ENCODE measurements at places on chromosomes 12 and 14.

DNA sequence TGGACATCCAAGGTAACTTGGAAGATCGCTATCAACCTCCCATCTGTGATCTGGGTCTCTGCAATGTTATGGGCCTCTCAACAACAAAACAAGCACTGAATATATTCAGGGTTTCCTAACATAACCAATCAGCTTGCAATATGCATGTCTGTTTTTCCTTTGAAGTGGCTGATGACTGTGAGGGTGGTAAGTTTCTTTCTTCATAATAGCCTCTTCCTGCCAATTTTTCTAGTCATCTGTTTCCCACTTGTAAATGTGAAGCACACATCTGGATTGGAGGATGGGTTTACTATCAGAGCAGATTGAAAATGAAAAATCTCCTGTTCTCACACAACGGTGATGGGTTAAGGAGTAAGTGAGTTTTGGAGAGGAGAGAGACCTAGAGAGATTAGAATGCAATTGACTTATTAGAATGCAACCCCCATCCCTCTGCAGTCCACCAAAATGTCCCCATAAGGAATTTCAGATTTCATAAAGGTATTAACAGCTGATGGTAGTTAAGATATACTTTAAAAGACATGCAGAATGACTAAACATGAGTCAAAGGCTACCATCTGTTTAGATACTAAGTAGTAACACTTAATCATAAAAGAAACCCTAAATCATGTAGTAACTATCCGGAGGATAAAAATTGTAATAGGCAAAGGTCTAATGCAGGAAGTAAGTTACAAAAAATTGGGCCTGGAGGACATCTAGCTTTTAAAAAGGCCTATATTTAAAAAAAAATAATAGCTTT is 58.4 kb upstream of the SAV1 start:
- H3K4me3 ChIP-seq: peak overlapping the region; percentile 45
- DNase-seq: peak; percentile 26
- no peaks in the 10 kb centered on the region for H3K27me3 ChIP-seq
- no peaks in the 10 kb centered on the region for H3K4me1 ChIP-seq

DNA sequence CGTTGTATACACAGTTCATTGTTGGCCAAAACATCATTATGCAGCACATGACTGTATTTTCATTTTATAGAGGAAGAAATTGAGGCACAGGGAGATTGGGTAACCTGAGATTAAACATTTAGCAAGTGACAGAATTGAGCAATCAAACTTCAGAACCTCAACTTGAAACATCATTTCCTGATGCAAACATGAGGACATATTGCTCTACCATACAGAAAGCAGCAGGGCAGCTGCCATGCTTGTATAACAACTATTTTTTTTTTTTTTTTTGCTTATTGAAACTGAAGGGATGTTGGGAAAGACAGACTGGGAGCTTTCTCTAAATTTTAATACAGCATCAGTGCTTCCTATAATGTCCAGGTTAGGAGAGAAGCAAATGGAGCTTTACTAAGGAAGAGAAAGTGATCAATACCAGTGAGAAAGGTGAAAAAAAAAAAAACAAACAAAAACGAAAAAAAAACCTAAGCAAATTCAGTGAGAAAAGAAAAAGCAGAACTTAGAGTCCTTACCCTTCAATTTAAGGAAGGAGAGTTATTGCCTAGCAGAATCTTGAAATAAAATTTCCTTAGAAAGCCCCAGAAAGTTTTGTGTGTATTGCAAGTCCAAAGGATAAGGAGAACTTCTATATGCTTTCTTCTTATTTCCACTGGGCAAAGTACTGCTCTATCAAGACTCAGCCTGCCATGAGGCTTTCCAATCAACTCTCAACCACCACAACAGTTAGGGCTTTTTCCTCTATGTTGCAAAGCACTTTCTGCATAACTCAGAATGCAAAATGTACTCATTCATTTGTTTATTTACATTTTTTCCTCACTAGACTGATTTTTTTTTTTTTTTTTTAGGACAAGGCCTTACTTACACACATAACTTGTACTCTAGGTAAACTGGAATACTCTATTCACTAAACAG is 21.6 kb downstream of the BTG1 start:
- H3K36me3 ChIP-seq: no peaks in the 10 kb centered on the region
- no peak for DNase-seq
- H3K4me1 ChIP-seq: no peaks in the 10 kb centered on the region
- H3K4me3 ChIP-seq: no peak overlapping the region
- no peaks in the 10 kb centered on the region for H3K27me3 ChIP-seq
- H3K27ac ChIP-seq: no peak overlapping the region

GRCh38 chr14:57760896-57761295 is 105.0 kb downstream of the SLC35F4 start:
- no peaks in the 10 kb centered on the region for H3K4me1 ChIP-seq
- H3K36me3 ChIP-seq: no peaks in the 10 kb centered on the region
- DNase-seq: no peak
- no peak overlapping the region for H3K27ac ChIP-seq
- no peak overlapping the region for H3K4me3 ChIP-seq
- H3K27me3 ChIP-seq: no peaks in the 10 kb centered on the region

DNA sequence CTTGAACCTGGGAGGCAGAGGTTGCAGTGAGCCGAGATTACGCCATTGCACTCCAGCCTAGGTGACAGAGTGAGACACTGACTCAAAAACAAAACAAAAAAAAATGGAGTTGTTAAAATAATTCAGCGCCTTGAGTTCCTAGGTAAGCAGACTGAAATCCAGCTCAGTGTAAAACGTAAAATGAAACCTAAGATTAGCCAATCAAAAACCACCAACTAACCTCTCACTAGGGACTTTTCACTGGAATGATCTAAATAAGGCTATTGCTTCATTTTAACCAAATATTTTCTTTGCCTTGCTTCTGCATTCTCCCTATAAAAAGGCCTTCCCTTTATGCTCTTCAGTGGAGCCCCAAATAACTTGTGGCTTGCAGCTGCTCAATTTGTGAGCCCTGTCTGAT is 91.6 kb upstream of the HIF1A start:
- peaks cover 4% of the 10 kb centered on the region for H3K4me1 ChIP-seq
- H3K27me3 ChIP-seq: no peaks in the 10 kb centered on the region
- no peak for DNase-seq
- H3K36me3 ChIP-seq: no peaks in the 10 kb centered on the region
- no peak overlapping the region for H3K27ac ChIP-seq

GRCh38 chr14:55731881-55732498 is 152.0 kb downstream of the KTN1 start:
- DNase-seq: no peak
- no peaks in the 10 kb centered on the region for H3K36me3 ChIP-seq
- H3K27me3 ChIP-seq: no peaks in the 10 kb centered on the region
- no peaks in the 10 kb centered on the region for H3K4me1 ChIP-seq
- H3K4me3 ChIP-seq: no peak overlapping the region

DNA sequence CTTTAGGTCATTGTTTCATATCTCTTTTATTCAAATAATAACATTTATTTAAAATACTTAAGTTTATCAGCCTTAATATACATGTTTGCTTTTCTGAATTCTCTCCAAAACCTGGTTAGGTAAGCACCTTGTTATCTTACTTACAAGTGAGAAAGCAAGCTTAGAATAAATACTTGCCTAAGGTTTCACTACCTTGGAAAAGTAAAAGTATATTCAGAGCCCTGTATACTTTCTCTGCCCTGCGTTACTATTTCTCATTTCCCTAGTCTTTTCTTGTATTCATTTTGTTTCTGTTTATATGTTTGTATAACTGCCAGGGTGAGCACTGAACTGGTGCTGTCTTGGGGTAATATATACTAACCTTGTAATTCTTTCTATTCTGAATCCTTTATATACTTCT is 21.5 kb downstream of the METAP2 start:
- peaks cover 93% of the 10 kb centered on the region for H3K36me3 ChIP-seq
- H3K4me3 ChIP-seq: no peak overlapping the region
- H3K27ac ChIP-seq: no peak overlapping the region
- H3K4me1 ChIP-seq: no peaks in the 10 kb centered on the region
- no peak for DNase-seq

GRCh38 chr14:87805315-87805723 is 187.7 kb downstream of the GALC start:
- no peaks in the 10 kb centered on the region for H3K36me3 ChIP-seq
- H3K27ac ChIP-seq: no peak overlapping the region
- DNase-seq: peak; percentile 9
- no peaks in the 10 kb centered on the region for H3K27me3 ChIP-seq
- peaks cover 2% of the 10 kb centered on the region for H3K4me1 ChIP-seq

- H3K27me3 ChIP-seq: no peaks in the 10 kb centered on the region
- no peaks in the 10 kb centered on the region for H3K36me3 ChIP-seq
- no peaks in the 10 kb centered on the region for H3K4me1 ChIP-seq
- no peak overlapping the region for H3K4me3 ChIP-seq
These were observed 51.4 kb upstream of the TMTC2 start for GRCh38 chr12:82635263-82635662.

DNA sequence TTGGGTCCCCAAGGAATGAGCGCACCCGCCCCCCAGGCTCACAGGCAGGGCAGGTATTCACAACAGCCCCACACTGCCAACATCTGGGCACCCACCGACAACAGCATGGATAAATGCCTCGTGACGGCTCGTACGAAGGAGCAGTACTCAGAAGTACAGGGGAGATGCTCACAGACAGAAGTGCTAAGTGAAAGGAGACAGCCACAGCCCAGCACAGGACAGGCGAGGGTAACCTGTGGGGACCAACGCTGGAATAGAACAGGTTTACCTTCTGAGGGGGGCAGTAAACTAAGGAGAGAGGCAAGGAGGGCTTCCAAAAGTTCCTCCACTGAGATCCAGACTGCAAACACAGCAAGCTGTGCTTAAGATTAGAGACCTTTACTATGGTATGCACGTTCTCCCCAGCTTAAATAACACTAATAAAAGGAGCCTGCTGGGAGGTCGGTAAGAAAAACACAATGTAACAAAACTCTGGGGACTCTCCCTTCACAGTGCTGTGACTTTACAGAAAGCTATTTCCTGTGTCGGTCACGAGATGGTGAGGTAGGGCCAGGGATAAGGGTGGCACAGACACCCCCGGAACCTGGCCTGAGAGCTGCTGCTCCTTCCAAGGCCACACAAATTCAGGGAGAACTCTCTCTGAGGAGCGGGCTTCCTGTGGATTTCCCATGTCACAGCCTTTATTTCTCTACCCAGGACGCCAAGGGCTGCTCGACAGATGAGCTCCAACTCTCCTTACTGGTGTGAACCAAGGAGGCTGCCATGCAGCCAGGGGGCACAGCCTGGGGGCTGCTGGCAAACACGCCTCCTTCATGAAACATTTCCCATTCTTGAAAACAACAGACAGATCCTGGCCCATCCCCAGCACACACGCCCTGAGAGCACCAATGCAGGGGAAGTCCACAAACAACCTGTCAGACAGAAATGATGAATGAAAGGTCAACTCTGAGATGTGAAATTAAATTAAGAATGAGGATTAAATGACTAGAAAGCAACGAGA is 26.3 kb downstream of the SLC15A4 start:
- H3K36me3 ChIP-seq: peaks cover 89% of the 10 kb centered on the region
- H3K4me1 ChIP-seq: peaks cover 36% of the 10 kb centered on the region
- peak overlapping the region; percentile 96 for H3K27ac ChIP-seq
- no peak overlapping the region for H3K4me3 ChIP-seq
- peak; percentile 84 for DNase-seq
- no peaks in the 10 kb centered on the region for H3K27me3 ChIP-seq

- no peaks in the 10 kb centered on the region for H3K4me1 ChIP-seq
- H3K4me3 ChIP-seq: no peak overlapping the region
- no peak overlapping the region for H3K27ac ChIP-seq
- DNase-seq: no peak
- no peaks in the 10 kb centered on the region for H3K36me3 ChIP-seq
- peaks cover 26% of the 10 kb centered on the region for H3K27me3 ChIP-seq
These were observed 59.3 kb downstream of the IFNG start for GRCh38 chr12:68100241-68100640.

DNA sequence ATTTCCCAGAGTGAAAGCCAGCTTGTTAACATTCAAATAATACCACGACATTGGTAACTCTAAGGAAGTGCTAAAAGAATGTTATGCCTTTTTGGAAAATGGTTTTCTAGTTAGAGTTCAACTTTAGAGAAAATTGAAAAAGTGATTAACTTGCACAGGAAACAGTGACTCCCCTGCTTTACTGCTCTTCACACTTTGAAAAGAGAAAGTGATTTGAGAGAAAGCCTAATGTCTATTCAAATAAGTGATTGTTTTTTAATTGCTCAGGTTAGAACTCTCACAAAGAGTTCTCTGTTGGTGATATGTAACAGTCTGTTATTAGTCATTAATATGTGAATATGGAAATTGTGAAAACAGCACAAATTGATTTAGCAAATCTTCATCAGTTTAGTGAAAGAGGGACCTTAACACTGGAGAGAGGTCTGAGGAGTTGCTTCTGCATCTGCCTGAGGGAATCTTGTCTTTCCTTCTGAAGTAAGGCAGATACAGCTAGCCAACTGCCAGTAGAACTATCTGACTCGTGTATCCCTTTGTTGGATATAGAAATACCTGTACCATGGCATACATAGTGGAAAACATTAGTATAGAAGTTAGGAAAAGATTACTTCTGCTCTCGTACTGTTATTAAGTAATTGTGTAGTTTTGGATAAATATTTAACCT is 25.5 kb downstream of the ATF7IP start:
- H3K4me1 ChIP-seq: no peaks in the 10 kb centered on the region
- no peaks in the 10 kb centered on the region for H3K27me3 ChIP-seq
- no peak for DNase-seq

DNA sequence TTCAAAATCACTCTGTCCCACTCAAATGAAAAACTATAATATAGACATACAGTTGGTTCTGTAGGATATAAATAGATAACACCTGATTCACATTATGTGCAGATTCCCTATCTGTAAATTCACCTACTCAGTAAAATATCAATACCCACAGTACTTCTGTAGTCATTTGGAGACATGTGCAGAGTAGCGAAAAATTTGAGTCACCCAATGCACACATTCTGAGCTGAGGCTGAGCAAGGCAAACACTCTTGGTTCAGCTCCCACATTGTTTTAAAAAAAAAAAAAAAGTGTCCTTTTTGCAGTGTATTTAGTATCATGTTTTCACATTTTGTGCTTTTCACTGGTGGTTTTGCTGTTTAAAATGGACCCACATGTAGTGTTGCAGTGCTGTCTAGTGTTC is 27.3 kb upstream of the BBS10 start:
- H3K4me3 ChIP-seq: no peak overlapping the region
- peak overlapping the region; percentile 79 for H3K27ac ChIP-seq

- peaks cover 4% of the 10 kb centered on the region for H3K4me1 ChIP-seq
- no peak within 1 kb of the TSS for H3K4me3 ChIP-seq
- H3K27me3 ChIP-seq: peaks cover 32% of the 10 kb centered on the region
These were observed at the start of gene PTPRR for GRCh38 chr12:70920251-70920851. PTPRR (minus strand) TSS chr12:70920738; CDS start chr12:70920390, 348 bp downstream.

DNA sequence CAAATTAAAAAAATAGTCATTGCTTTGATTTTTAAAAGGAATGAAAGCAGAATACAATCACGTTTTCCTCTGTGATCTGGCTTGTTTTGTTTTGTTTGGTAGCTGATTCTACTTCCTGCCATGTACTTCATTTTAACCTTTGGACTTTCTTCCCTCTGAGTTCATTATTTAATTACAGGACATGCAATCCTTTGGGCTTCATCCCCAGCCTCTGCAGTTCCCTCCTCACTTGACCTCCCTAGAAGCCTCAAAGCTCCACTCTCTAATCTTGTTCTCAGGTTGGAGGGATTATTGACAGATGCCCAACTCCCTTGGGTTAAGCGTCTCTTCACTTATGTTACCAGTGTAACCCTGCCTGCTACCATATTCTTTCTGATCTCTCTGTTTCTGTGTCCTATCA is 967.9 kb upstream of the SEL1L start:
- no peaks in the 10 kb centered on the region for H3K4me1 ChIP-seq
- no peak for DNase-seq
- H3K4me3 ChIP-seq: no peak overlapping the region
- H3K27ac ChIP-seq: no peak overlapping the region
